ENCODE measurements at places on chromosomes 3 and 15.

DNA sequence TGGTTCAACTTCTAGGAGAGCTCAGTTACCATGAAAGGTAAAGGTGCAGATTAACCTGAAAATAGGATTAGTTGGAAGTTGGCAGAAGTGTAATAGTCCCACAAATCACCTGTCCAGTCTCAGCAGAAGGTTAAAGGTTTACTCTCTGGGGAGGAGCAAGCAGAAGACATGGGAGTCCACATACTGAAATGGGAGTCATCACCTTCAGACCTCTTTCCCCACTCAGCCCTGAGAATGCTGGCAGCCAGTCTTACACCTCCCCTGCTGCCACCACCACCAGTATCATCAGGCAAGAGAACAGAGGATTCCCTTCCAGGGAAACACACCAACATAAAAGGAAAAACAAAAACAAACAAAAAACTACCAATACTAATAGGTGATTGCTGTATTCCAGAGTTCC is 13.8 kb upstream of the PLA2G4D start:
- no peak for DNase-seq

- DNase-seq: peak; percentile 65
Measured at GRCh38 chr3:72938471-72939265, 50.8 kb downstream of the GXYLT2 start.

DNA sequence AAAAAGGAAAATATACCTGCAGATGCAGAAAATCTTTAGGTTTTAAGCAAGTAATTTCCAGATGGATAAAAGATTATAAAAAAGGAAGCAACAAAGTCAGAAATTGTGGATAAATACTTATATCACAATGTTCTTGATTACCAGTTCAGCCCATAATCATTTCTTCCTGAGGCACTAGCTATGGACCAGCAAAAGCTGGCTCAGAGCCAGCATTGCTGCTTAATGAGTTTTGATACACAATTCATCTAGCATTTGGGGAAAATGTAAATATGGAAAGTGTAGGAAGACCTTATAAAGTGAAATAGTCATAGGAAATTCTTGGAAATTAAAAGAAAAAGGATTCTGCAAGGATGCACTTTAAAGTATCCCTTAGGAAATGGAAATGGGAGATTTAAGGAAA is 168.3 kb upstream of the GBE1 start:
- no peak for DNase-seq

- DNase-seq: peak; percentile 40
Measured at GRCh38 chr15:55799291-55800212, 56.6 kb upstream of the PRTG start.

GRCh38 chr3:56937580-56937979 is 122.9 kb upstream of the SPATA12 start:
- no peak for DNase-seq

DNA sequence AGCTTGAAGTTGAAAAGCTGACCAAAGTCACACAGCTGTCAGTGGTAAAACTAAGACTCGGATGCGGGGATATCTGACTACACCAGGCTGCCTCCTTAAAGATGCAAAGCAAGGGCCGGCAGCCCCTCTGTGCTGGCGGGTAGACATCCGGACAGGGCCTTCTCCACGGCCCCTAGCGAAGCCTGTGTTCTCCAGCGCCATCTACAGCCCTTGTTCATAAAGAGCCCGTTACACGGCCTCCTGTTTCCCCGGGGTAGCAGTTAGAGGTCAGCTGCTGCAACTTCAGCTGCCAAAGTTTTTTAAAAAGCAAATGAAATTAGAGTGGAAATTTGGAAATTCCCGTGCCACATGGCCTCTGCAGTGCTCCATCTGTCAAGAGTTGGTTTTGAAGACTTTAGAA is 383.0 kb downstream of the TBL1XR1 start:
- peak; percentile 7 for DNase-seq

GRCh38 chr3:14396031-14396692 is 6.2 kb upstream of the SLC6A6 start:
- no peak for DNase-seq

DNA sequence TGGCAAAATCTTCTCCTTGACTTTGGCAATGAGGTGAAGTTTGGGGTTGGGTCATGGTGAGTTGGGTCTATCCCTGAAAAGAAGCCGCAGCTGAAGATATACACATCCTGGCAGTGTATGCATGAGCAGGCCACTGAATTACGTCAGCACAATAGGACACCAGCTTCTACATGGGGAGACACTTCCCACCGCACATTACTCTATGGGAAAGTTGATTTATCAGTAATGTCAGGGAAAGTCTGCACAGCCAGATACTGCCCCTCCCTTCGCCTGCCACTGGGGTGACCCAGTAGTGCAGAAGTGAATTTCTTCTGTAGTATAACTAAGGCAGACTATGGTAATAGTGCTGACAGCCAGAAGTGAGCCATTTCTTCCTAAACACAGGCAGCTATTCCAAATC is 245.0 kb downstream of the NTRK3 start:
- DNase-seq: no peak

- DNase-seq: no peak
Measured at GRCh38 chr3:115350606-115351005, 203.5 kb upstream of the ZBTB20 start.
